ENCODE measurements at places on chromosomes 3 and 15. TPM values are rescaled to one million over a fixed set of nuclear protein-coding genes. Genes with fewer than 3 reads are reported as not detected.

Gene SEMA4B
- 5.6 TPM for total RNA-seq

Gene P2RY14
- total RNA-seq: not detected

Gene MYRIP
- total RNA-seq: 9.2 TPM

Gene CASR
- not detected for total RNA-seq

Gene NPAP1
- total RNA-seq: not detected

Gene GASK1A
- under 0.01 TPM for total RNA-seq

Gene LRRC31
- total RNA-seq: not detected

Gene SLC12A1
- total RNA-seq: not detected

Gene REC114
- not detected for total RNA-seq

Gene NUDT16
- total RNA-seq: 15.7 TPM

Gene FOXB1
- not detected for total RNA-seq

Gene LNP1
- total RNA-seq: 0.77 TPM

Gene DAZL
- total RNA-seq: not detected

Gene ERICH6
- under 0.01 TPM for total RNA-seq

Gene LRRIQ4
- total RNA-seq: not detected

Gene SCAMP5
- 18.1 TPM for total RNA-seq

Gene HES1
- total RNA-seq: 71.8 TPM

Gene SATB1
- 3.3 TPM for total RNA-seq

Gene C3orf85
- not detected for total RNA-seq

Gene ETFA
- total RNA-seq: 163 TPM

Gene TICRR
- total RNA-seq: 2.7 TPM

Gene LOXL1
- total RNA-seq: 0.13 TPM

Gene EIF5A2
- total RNA-seq: 3.7 TPM

Gene GOLGA6D
- not detected for total RNA-seq

Gene ZNF501
- 4.2 TPM for total RNA-seq

Gene RTP3
- total RNA-seq: not detected

Gene AGBL1
- not detected for total RNA-seq

Gene ZPLD1
- not detected for total RNA-seq

Gene CLDN18
- not detected for total RNA-seq

Gene TMEM43
- 59.2 TPM for total RNA-seq

Gene CLDN16
- total RNA-seq: not detected

Gene CCRL2
- 1.3 TPM for total RNA-seq

Gene LYZL4
- total RNA-seq: not detected

Gene MOBP
- not detected for total RNA-seq

Gene DGKG
- 2.2 TPM for total RNA-seq

Gene GXYLT2
- total RNA-seq: 0.13 TPM

Gene UPK1B
- total RNA-seq: not detected

Gene GUCA1C
- not detected for total RNA-seq

Gene FBXW12
- not detected for total RNA-seq

Gene SYNM
- 105 TPM for total RNA-seq

Gene ZDHHC23
- 10.5 TPM for total RNA-seq

Gene OR4M2
- total RNA-seq: not detected

Gene IL17RB
- total RNA-seq: 0.13 TPM

Gene PAK6
- total RNA-seq: not detected

Gene TGM5
- not detected for total RNA-seq

Gene STAC
- 2.1 TPM for total RNA-seq

Gene ITIH1
- not detected for total RNA-seq

Gene EPHB1
- 3.8 TPM for total RNA-seq

Gene OR5K2
- total RNA-seq: not detected

Gene GOLGA8Q
- total RNA-seq: 0.13 TPM

Gene IL16
- 2.7 TPM for total RNA-seq

Gene SMCO1
- total RNA-seq: not detected
